Activated naive CD4-positive, alpha-beta T cell treated with anti-CD3 and anti-CD28 coated beads, Interleukin-2, amount 50 U/mL, for 72 hours (primary cell): ENCODE measurements at places on chromosomes 5 and 9. TPM values are rescaled to one million over a fixed set of nuclear protein-coding genes. Genes with fewer than 3 reads are reported as not detected.

- DNase-seq: no peak
Measured at GRCh38 chr5:10712574-10713366, 48.3 kb downstream of the DAP start.

DNA sequence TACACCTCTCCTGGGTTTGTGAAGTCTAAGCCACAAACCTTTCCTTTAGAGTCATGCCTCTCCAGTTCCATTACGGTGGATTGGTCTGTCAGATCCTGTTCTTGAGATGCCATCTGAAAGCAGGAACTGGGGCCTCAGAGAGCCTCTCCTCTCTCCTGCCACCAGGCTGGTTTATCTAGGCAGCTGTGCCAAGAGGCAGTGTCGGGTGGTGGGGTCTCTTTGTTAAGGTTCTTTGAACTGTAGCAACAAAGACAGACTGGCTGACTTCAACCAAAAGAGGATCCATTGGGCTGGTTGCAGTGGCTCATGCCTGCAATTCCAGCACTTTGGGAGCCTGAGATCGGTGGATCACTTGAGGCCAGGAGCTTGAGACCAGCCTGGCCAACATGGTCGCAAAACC is 66.0 kb upstream of the ANGPTL2 start:
- DNase-seq: no peak

DNA sequence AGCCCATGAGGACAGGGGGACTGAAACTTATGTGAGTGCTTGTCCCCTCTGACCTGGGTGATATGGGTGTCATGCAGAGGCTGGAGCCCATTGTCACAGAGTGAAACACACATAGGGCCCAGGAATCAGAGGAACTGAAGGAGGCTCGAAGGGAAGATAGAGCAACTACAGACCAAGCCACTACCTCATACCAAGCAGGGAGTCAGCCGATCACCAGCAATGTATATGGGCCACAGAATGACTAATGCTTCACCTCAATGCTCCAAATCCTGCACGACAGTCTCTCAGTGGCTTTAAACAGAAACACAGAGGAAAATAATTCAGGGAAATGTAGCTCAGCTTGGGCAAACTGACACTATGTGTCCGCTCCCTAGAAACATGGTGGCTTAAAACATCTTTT is 8.9 kb upstream of the FBXW11 start:
- no peak for DNase-seq

GRCh38 chr5:23260621-23261020 is 246.8 kb upstream of the PRDM9 start:
- DNase-seq: no peak

DNA sequence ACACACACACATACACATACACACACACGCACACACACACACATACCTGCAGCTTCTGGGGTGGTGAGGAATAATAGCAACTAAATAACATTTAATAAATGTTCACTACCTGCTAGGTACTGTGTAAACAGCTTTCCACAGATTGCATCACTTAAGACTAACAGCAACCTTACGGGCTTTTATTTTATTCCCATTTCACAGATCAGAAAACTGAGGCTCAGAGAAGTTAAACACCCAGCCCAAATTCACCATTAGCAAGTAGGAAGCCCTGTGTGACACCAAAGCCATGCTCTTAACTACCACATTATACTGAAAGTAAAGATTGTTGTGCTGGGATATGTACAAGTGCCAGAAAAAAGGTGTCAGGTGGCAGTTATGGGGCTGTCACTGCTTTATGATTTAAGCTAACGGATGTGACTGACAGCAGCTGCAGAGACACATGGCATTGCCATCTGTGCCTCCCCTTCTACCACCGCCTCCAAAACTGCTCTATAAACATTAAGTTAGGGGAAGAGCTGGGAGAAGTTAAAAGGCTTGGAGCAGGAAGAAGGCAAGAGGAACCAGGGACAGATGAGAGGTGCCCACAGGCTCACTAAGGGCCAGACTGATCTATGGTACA is 13.6 kb downstream of the MTMR12 start:
- no peak for DNase-seq

- DNase-seq: no peak
Measured at GRCh38 chr5:120151825-120152224, 312.3 kb upstream of the PRR16 start.

- DNase-seq: no peak
Measured at GRCh38 chr5:123827811-123828210, 315.8 kb downstream of the CSNK1G3 start.

GRCh38 chr9:1198085-1198484 is 147.9 kb downstream of the DMRT2 start:
- no peak for DNase-seq

- DNase-seq: no peak
Measured at GRCh38 chr9:20623748-20624124, 1.4 kb upstream of the MLLT3 start.

DNA sequence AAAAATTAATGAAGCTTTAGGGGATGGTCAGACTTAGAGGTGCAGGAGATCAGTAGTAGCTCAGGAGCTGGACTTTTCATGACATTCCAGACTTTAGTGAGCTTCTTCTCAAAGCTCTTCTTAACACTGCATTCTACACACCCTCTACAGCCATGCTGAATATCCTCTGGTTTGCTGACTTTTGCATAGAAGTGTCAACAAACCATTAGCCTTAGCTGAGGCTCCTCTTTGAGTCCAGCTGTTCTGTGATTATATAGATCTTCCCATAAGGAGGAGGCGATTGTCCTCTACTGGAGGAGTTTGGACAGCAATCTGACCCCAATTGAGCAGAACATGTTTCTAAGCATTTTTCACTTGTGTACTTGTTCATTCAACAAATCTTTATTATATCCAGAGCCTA is 75.0 kb upstream of the RUSC2 start:
- DNase-seq: no peak

- no peak for DNase-seq
Measured at GRCh38 chr5:1185629-1186350, 15.6 kb upstream of the SLC6A19 start.

- no peak for DNase-seq
Measured at GRCh38 chr5:156435101-156435500, 108.1 kb downstream of the SGCD start.

- DNase-seq: no peak
Measured at GRCh38 chr5:14185326-14186058, 42.4 kb downstream of the TRIO start.

GRCh38 chr5:1463326-1464095 is 18.3 kb upstream of the SLC6A3 start:
- DNase-seq: no peak

- DNase-seq: no peak
Measured at GRCh38 chr9:18126831-18127498, 347.0 kb upstream of the ADAMTSL1 start.

DNA sequence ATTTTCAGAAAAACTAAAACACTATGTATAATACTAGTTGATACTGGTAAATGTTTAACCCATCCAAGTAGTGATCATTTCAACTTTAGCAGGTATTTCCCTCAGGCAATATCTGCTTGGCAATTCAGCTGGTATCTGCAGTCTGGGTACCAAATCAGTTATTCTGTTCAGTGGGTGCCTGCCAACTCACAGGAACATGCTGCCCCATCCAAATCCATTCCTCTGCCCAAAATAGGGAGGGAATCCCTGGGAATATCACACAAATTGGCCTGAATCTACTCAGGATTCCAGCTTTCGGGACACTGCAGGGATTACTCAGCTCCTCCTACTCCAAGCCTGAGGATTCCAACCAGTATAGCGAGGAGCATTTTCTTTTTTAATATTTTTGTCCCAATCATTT is 61.7 kb upstream of the PDE4D start:
- no peak for DNase-seq

- no peak for DNase-seq
Measured at GRCh38 chr5:133470841-133471240, 141.5 kb downstream of the FSTL4 start.

PCDHB10 gene
- total RNA-seq: not detected

PCDHGA8 gene
- not detected for total RNA-seq

TAF11L11 gene
- total RNA-seq: not detected

ADGRD2 gene
- total RNA-seq: not detected

WHRN gene
- 4.7 TPM for total RNA-seq

FOXD4L5 gene
- 0.23 TPM for total RNA-seq

ERAP2 gene
- total RNA-seq: 34.4 TPM
